Fibroblast of skin of left biceps (primary cell): ENCODE measurements at places on chromosomes 3 and 15.

DNA sequence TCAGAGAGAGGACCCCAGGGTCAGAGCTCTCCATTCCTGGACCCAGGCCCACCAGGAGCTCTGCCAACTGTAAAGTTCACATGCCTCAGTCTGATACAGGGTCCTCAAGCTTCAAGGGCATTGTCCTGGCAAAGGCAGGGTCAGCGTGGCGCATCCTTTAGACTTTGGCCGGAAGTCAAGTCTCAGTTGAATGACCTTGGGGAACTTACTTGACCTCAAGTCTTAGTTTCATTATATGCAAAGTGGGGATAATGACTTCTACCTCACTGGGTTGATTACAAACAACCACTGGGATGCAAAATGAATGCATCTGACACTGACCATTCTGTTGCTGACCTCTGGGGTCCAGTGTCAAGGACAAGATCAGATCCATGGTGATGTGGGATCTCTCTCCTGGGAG is 70.6 kb upstream of the CTSH start:
- DNase-seq = no peak

- no peak for DNase-seq
These were observed 511.1 kb upstream of the PROK2 start for GRCh38 chr3:72295962-72296450.

GRCh38 chr3:98770261-98771039 is 7.3 kb downstream of the ST3GAL6 start:
- DNase-seq = no peak

GRCh38 chr15:81115054-81115939 is 18.8 kb upstream of the CFAP161 start:
- no peak for DNase-seq

DNA sequence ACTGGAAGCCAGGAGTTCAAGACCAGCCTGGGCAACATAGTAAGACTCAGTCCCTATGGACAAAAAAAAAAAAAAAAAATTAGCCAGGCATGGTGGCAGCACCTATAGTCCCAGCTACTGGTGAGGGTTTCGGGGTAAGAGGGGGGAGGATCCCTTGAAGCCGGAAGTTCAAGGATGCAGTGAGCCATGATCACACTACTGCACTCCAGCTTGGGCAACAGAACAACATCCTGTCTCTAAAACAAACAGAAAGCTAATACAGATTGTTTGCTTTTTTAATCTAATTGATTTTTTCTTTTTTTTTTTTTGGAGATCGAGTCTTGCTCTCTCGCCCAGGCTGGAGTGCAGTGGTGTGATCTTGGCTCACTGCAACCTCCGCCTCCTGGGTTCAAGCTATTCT is 1.6 kb upstream of the IMP3 start:
- no peak for DNase-seq

DNA sequence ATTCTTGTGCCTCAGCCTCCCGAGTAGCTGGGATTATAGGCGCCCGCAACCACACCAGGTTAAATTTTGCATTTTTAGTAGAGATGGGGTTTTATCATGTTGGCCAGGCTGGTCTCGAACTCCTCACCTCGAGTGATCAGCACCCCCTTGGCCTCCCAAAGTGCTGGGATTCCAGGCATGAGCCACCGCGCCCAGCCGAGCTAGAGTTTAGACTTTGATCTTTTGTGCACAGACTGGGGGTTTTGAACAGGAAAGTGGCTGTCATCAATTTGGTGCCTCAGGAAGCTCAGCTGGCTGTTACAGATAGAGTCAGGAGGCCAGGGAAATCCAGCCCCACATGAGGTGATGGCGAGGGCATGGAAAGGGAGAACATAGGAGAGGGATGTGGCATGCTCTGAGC is 19.3 kb upstream of the IREB2 start:
- no peak for DNase-seq
